CD4-positive, alpha-beta T cell treated with Interleukin-17A for 1 hour (primary cell): ENCODE measurements at places on chromosomes 2 and 18.

DNA sequence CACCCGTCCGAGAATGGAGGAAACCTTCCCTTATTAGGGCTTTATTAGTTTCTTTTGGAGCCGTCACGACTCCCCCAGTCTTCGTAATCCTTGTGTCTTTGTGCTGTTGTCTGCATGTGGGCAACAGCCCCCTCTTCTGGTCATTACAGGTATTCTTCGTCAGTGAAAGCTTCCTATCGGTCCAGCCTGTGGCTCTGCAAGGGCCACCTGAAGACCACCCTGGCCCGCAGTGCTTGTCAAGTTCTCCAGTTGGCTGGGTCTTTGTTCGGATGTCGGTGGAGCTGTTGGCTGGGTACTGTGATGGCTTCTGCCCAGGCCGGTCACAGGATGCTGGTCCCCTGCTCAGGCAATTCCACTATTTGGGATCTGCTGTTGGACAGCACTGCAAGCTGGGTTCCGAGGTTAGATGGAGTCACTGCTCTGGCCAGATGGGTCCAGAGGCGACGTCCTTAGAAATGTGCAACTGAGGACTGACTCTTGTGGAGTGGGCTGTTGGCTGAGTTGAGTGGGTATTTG, 19.2 kb downstream of the E2F6 start:
- peak; percentile 68 for DNase-seq

DNA sequence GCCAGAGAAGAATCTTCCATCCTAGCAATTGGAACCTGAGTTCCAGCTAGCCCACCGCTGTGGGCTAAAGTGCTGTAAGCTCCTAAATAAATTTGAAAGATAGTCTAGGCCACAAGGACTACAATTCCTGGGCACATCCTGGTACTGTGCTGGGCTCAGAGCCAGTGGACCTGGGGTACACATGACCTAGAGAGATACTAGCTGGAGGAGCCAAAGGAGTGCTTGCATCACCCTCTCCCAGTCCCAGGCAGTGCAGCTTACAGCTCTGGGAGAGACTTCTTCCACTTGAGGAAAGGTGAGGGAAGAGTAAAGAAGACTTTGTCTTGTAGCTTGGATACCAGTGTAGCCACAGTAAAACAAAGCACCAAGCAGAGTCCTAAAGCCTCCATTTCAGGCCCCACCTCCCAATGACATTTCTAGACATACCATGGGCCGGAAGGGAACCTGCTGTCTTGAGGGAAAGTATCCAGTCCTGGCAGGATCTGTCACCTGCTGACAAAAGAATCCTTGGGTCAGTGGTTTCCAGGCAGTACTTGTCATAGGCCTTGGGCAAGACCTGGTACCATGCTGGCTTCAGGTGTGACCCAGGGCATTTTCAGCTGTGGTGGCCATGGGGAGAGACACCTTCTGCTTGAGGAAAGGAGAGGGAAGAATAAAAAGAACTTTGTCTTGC, 89.5 kb downstream of the TMEM185B start:
- no peak for DNase-seq

- peak; percentile 48 for DNase-seq
Observed at GRCh38 chr2:236607471-236608187, 38.0 kb downstream of the ACKR3 start.

GRCh38 chr2:61900281-61900680, 5.2 kb upstream of the COMMD1 start:
- DNase-seq: no peak

DNA sequence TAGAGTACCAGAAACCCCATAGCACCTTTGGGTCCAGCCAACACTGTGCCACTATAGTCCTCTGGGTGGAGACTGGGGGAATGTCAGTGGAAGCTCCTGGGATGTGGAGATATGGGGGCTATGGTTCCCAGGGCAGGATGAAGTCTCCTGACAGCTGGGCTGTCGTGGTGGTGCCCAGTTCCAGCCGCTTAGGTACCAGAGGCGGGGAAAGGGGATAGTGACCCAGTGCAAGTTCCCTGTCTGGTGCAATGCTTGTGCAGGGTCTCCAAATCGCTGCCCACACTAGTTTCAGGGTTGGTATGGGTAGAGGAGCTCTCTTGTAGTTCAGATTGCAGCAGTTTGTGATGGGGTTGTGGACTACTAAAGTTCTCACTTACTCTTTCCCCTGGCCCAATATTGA, 97.9 kb downstream of the ANKRD12 start:
- no peak for DNase-seq

GRCh38 chr18:24319757-24320156, 77.9 kb downstream of the OSBPL1A start:
- no peak for DNase-seq

GRCh38 chr2:71706836-71707235, 253.5 kb downstream of the DYSF start:
- no peak for DNase-seq

DNA sequence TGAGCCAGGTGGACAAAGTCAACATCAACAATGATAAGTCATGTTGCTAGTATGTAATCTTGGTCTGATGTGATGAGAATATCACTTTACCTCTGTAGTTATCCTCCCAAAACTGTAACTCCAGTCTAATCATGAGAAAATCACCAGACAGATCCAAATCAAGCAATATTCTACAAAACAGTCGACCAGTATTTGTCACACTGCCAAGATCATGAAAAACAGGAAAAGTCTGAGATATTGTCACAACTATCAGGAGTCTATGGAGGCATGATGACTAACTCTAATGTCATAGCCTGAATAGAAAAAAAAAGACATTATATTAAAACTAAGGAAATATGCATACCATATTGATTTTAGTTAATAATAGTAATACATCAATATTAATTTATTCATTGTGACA, 1883.3 kb upstream of the CELF4 start:
- no peak for DNase-seq

- DNase-seq: no peak
Observed at GRCh38 chr2:70730730-70731129, 37.3 kb downstream of the ADD2 start.
